B cell (primary cell): ENCODE measurements at places on chromosomes 5 and 9.

DNA sequence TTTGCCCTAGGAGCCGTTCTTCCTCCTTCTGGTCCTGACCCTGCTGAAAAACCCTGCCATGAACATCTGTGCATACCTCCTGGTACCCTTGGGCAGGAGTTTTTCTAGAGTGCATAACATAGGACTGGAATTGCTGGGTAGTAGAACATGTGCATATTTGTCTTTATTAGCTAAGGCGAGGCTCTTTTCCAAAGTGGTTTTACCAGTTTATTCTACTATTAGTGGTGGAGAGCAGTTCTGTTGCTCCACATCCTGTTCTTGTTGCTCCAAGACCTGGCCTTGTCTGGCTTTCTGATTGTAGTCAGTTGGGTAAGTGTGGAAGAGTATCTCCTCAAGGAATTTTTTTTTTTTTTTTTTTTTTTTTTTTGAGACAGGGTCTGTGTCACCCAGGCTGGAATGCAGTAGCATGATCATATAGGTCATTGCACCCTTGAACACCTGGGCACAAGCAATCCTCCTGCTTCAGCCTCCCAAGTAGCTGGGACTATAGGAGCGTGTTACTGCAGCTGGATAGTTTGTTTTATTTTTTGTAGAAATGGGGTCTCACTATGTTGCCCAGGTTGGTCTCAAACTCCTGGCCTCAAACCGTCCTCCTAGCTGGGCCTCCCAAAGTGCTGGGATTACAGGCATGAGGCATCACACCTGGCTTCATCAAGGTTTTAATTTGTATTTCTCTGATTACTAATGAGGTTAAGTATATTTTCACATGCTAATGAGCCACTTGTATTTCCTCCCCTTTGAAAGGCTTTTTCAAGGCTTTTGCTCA is 85.2 kb downstream of the SPRY4 start:
- no peak overlapping the region for H3K4me3 ChIP-seq
- H3K27ac ChIP-seq, result no peak overlapping the region
- H3K36me3 ChIP-seq, result no peaks in the 10 kb centered on the region
- no peak for DNase-seq
- H3K4me1 ChIP-seq, result no peaks in the 10 kb centered on the region

DNA sequence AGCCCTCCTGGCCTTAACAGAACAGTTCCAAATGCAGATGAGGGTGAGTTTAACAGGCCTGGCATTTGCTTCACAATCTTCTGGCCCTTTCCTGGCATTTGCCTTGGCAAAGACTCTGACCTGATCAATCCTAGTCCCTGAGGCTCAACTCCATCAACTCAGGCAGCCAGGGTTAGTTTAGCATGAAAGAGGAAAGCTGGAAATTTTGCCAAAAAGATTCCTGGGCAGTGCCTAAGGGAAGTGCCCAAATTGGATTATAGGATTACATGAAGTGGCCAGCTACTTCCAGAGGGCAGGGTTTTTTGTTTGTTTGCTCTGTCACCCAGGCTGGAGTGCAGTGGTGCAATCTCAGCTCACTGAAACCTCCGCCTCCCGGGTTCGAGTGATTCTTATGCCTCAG is 36.8 kb downstream of the PCDHAC2 start:
- H3K27ac ChIP-seq, result no peak overlapping the region
- no peak overlapping the region for H3K4me3 ChIP-seq
- no peaks in the 10 kb centered on the region for H3K36me3 ChIP-seq
- peaks cover 7% of the 10 kb centered on the region for H3K4me1 ChIP-seq
- H3K27me3 ChIP-seq, result no peaks in the 10 kb centered on the region

GRCh38 chr9:112180387-112180881 is 5.3 kb upstream of the SUSD1 start:
- peaks cover 14% of the 10 kb centered on the region for H3K4me1 ChIP-seq
- H3K36me3 ChIP-seq, result no peaks in the 10 kb centered on the region
- no peak overlapping the region for H3K27ac ChIP-seq
- H3K4me3 ChIP-seq, result no peak overlapping the region

DNA sequence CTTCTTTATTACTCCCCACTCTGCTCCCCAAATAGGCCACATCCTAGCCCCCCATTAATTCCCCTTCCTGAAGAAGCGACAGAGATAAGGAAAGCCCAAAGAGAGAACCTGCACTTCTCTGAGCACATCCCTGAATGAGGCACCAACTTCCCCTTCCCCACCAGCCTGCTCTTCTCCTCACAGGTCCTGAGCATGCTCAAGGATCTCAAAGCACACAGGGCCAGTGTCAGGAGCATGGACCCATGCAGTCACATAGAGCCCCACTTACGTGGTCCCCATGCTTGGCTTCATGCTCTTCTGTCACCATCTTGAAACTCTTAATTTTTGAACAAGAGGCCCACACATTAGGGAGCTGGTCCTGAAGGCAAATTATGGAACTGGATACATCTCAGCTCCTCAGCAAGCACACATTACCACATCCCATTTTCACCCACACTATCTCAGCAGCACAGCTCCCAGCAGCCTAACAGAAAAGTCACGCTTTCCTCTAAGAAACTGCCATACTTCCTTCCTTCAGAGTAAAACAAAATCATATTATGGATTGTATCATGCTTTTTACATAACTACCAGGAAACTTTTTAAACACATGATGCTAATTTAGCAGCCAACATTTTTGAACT is 99.8 kb downstream of the NFIB start:
- H3K36me3 ChIP-seq, result no peaks in the 10 kb centered on the region
- H3K4me1 ChIP-seq, result no peaks in the 10 kb centered on the region
- DNase-seq, result no peak
- H3K27ac ChIP-seq, result no peak overlapping the region
- H3K4me3 ChIP-seq, result no peak overlapping the region

DNA sequence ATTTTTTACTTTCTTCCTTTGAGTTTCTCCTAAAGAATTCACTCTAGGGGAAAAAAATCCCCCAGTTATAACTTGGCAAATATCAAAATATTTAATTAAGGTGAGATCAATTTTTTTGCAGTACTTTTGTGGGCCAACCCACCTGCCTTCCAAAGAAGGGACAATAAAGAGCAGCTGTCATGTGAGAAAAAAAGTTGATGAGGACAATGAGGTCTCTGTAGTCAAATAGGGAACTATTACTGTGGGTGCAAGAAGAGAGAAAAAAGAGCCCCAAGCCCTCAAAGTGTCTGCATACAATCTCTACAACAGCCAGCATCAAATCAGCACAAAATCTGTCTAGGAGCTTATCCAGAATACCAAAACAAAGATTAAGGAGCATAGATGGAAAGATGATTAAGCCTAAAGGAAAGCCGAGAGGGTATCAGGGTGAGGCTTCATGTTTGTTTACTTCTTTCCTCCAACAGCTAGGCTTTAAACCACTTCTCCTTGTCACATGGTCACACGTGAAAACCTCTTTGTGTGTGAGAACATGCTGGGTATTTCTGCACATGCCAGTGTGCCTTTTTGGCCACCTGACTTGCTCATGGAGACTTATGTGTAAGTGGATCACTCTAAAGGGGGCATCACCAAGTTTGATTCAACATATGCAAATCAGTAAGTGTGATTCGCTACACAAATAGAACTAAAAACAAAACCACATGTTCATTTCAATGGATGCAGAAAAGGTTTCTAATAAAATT is 19.2 kb upstream of the FYB1 start:
- H3K27ac ChIP-seq, result no peak overlapping the region
- no peaks in the 10 kb centered on the region for H3K4me1 ChIP-seq
- H3K36me3 ChIP-seq, result no peaks in the 10 kb centered on the region
- no peaks in the 10 kb centered on the region for H3K27me3 ChIP-seq
- DNase-seq, result no peak
- H3K4me3 ChIP-seq, result no peak overlapping the region

DNA sequence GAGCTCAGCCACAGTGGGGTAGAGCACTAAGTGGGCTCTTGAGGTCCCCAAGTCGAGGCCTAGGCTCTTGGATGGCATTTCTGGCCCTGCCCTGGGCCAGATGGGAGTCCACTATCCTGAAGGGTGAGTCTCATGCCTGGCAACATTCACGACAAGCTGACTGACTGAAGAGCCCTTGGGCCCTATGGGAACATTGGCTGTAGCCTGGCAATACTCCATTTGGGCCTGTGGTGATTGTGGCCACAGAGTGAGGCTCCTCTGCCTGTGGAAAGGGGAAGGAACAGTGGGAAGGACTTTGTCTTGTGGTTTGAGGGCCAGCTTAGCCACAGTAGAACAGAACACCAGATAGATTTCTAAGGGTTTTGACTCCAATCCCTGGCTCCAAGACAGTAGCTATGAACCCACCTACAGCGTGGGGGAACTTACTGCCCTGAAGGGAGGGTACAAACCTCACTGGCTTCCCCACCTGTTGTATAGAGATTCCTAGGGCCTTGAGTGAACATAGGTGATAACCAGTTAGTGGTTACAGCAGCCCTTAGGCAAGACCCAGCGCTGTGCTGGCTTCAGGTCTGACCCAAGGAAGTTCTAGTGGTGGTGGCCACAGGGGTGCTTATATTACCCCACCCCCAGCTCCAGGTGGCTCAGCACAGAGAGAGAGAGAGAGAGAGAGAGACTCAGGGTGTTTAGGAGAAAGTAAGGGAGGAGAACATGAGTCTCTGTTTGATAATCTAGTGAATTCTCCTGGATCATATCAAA is 72.4 kb downstream of the KIAA0825 start:
- no peaks in the 10 kb centered on the region for H3K27me3 ChIP-seq
- no peak overlapping the region for H3K4me3 ChIP-seq
- H3K4me1 ChIP-seq, result peaks cover 4% of the 10 kb centered on the region
- no peaks in the 10 kb centered on the region for H3K36me3 ChIP-seq

GRCh38 chr5:131523500-131524185 is 111.4 kb downstream of the RAPGEF6 start:
- DNase-seq, result no peak
- no peaks in the 10 kb centered on the region for H3K27me3 ChIP-seq
- no peak overlapping the region for H3K4me3 ChIP-seq
- H3K36me3 ChIP-seq, result peaks cover 5% of the 10 kb centered on the region
- no peak overlapping the region for H3K27ac ChIP-seq

DNA sequence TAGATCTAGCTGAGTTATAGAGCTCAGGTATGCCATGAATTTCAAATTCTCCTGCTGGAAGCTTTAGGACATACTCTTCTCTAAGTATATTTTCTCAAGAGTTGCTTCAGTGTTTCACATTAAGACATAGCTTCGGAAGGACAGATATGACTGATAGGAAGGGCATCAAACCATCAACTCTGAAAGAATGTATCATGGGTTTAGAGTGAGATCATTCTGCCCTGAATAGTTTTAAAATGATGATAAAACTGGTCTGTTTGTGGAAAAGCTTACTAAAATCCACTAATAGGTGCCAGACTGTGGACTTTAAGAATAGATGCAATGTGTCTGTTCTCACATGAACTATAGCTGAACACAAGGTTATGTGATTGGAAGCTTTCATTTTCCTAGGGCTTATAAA is 8.4 kb downstream of the SPEF2 start:
- no peaks in the 10 kb centered on the region for H3K27me3 ChIP-seq
- DNase-seq, result no peak
- H3K36me3 ChIP-seq, result no peaks in the 10 kb centered on the region
- H3K4me1 ChIP-seq, result no peaks in the 10 kb centered on the region
- H3K4me3 ChIP-seq, result no peak overlapping the region

DNA sequence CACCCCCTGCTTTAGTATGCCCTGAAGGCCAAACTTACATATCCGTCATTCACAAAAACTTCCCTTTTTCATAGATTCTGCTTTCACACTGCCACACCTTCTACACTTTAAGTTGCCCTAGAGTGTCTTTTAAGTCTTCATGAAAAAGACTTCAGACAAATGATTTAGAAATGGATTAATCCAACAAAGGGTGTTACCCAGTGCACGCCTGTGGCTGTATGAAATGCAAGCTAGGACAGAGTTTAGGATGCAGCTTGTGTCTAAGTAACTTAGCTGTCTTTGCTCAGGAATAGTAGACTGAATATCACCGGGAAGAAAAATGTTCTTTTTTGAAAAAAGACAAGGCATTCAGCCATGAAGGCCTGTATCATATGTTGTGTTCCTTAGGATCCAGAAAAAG is 210.0 kb downstream of the MPDZ start:
- no peak for DNase-seq
- no peaks in the 10 kb centered on the region for H3K27me3 ChIP-seq
- no peak overlapping the region for H3K27ac ChIP-seq
- no peaks in the 10 kb centered on the region for H3K4me1 ChIP-seq
- H3K4me3 ChIP-seq, result no peak overlapping the region

DNA sequence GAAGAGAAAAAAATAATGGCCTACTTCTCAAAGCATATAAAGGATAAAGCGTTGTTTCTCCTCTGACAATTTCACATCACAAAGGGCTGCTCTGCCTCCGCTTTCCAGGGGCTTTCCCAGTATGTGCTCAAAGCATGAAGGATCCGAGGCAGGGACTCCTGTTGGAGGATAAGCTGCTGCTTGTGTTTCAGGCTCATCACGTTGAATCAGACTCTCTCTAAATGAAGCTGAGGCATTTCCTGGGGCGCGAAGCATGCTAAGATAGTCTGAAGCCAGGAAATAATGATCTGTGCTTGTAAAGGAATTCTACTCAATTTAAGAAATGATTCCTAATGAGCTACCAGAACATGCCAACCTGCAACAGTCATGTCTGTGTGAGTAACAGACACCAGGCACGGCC is 97.5 kb downstream of the MARCHF11 start:
- H3K4me3 ChIP-seq, result no peak overlapping the region
- no peaks in the 10 kb centered on the region for H3K36me3 ChIP-seq
- no peak for DNase-seq

GRCh38 chr5:139637438-139638089 is 10.6 kb upstream of the CXXC5 start:
- DNase-seq, result peak; percentile 88
- peaks cover 92% of the 10 kb centered on the region for H3K4me1 ChIP-seq
- H3K36me3 ChIP-seq, result no peaks in the 10 kb centered on the region
- no peaks in the 10 kb centered on the region for H3K27me3 ChIP-seq
- H3K27ac ChIP-seq, result peak overlapping the region; percentile 88

GRCh38 chr5:158209219-158209908 is 350.4 kb upstream of the CLINT1 start:
- no peaks in the 10 kb centered on the region for H3K27me3 ChIP-seq
- no peak for DNase-seq
- H3K4me3 ChIP-seq, result no peak overlapping the region
- H3K27ac ChIP-seq, result no peak overlapping the region

- no peaks in the 10 kb centered on the region for H3K27me3 ChIP-seq
- DNase-seq, result no peak
- no peak overlapping the region for H3K4me3 ChIP-seq
- no peaks in the 10 kb centered on the region for H3K4me1 ChIP-seq
Observed at GRCh38 chr5:16669776-16670175, 53.0 kb upstream of the RETREG1 start.

GRCh38 chr5:142202282-142202681 is 93.7 kb downstream of the NDFIP1 start:
- H3K27ac ChIP-seq, result no peak overlapping the region
- no peaks in the 10 kb centered on the region for H3K36me3 ChIP-seq
- DNase-seq, result no peak
- H3K4me1 ChIP-seq, result no peaks in the 10 kb centered on the region

GRCh38 chr5:122656160-122656559 is 118.7 kb upstream of the SNX2 start:
- H3K4me3 ChIP-seq, result no peak overlapping the region
- DNase-seq, result no peak
- no peaks in the 10 kb centered on the region for H3K4me1 ChIP-seq
- H3K36me3 ChIP-seq, result no peaks in the 10 kb centered on the region

- no peaks in the 10 kb centered on the region for H3K4me1 ChIP-seq
- H3K36me3 ChIP-seq, result no peaks in the 10 kb centered on the region
- no peak overlapping the region for H3K4me3 ChIP-seq
- no peak overlapping the region for H3K27ac ChIP-seq
- H3K27me3 ChIP-seq, result no peaks in the 10 kb centered on the region
Observed at GRCh38 chr5:90488791-90489190, 14.1 kb downstream of the POLR3G start.

- no peaks in the 10 kb centered on the region for H3K36me3 ChIP-seq
- H3K27me3 ChIP-seq, result no peaks in the 10 kb centered on the region
- peak overlapping the region; percentile 73 for H3K27ac ChIP-seq
- H3K4me3 ChIP-seq, result peak overlapping the region; percentile 55
- peaks cover 27% of the 10 kb centered on the region for H3K4me1 ChIP-seq
Observed at GRCh38 chr5:10607023-10607665, 43.3 kb downstream of the ANKRD33B start.
